ENCODE measurements at places on chromosomes 2 and 18. TPM values are rescaled to one million over a fixed set of nuclear protein-coding genes. Genes with fewer than 3 reads are reported as not detected.

The HJURP gene
- 13.3 TPM for total RNA-seq

The COL6A3 gene
- 455 TPM for total RNA-seq

The C2orf92 gene
- total RNA-seq: 8.4 TPM

The TIA1 gene
- 358 TPM for total RNA-seq

The TNFRSF11A gene
- 6.2 TPM for total RNA-seq

The G6PC2 gene
- 0.23 TPM for total RNA-seq

The SCYGR4 gene
- total RNA-seq: not detected

The DLGAP1 gene
- 5.5 TPM for total RNA-seq

The DPP10 gene
- 4.7 TPM for total RNA-seq
